GM20000 (cell line): ENCODE measurements at places on chromosomes 4 and X.

- peak; percentile 27 for DNase-seq
Observed at GRCh38 chr4:75289914-75290582, 224.2 kb downstream of the RCHY1 start.

DNA sequence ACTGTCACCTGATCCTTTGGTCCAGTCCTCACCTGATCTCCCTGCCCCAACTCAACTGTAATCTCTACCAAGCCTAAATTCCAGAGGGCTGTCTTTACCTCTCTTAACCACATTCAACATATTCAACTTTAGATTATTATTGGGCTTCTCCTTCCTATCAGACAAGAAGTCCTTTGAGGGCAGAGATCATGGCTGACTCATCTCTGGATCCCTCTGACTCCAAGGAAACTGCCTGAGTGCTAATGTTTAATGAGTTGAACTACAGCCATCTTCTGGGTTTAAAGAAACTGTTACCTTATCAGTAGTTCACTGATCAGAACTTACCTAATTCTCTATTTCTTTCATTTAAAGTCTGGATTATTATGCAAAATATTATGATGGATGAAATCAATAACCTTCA lies 135.7 kb downstream of the GPC3 start:
- no peak for DNase-seq

- DNase-seq = no peak
Observed at GRCh38 chrX:13258725-13259124, 61.1 kb downstream of the ATXN3L start.

DNA sequence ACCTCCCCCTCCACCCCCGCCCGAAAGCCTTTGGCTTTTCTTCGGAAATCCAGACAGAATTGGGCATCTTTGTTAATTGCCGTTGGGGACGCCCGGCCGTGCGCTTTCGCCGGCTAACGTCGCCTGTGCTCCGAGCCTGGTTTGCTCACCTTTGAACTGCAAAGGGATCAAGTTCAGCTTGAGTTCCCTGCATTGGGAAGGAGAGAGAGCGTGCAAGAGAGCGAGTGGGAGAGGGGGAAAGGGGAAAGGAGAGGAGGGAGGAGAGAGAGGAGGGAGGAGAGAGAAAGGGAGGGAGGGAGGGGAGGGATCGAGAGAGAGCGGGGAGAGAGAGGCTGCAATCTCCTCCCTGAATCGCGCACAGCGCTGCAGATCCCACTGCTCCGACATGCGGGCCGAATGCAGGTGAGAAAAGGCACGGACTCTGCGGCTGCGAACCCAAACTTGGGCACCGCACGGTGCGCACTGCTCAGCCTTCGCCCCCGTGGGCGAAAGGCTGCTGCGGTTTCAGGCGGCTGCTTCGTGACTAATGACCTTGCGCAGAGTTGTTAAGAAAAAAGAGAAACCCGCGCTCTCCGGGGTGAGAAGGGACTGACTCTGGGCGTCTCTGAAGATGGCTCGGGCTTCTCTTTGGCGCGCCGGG lies at the start of gene PCDH7:
Gene PCDH7 (plus strand): TSS at position 349 of the 640 bp plus-strand sequence. CDS start 1,054 bp downstream, outside the sequence.
- peak; percentile 25 for DNase-seq

GRCh38 chr4:170794525-170794924 lies 704.8 kb upstream of the AADAT start:
- no peak for DNase-seq

DNA sequence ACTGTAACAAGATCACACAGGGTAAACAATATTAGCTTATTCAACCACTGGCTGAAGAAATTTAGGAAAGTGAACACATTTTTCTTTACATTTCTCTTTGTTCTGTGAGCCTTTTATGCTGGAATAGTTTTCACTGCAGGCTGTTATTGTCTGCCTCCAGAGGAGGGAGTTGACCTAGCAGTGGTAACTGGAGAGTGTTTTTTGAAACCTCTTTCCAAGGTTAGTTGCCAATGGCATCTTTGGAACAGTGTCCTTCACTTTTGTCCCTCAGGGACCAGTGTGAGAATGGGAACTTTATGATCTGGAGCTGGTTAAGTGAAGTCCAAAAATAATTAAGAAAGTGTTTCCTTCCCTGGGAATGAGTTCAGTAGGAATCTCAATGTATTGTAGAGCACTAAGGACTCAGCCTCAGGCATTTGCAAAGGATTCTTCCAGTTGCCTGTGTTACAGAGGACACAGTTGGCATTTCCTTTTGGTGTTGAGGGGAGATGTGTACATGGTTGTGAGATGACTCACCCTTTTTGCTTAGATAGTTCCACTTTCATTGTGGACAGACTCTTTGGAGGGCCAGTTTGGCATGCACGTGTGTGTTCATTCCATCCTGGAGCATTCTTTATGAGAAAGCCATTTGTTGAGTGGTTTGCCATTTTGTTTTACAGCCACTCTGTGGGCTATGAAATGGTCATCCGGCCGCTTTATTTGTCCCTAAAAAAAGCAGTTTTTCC lies 61.3 kb downstream of the AR start:
- no peak for DNase-seq

- no peak for DNase-seq
Observed at GRCh38 chr4:142091085-142091513, 454.7 kb downstream of the IL15 start.

DNA sequence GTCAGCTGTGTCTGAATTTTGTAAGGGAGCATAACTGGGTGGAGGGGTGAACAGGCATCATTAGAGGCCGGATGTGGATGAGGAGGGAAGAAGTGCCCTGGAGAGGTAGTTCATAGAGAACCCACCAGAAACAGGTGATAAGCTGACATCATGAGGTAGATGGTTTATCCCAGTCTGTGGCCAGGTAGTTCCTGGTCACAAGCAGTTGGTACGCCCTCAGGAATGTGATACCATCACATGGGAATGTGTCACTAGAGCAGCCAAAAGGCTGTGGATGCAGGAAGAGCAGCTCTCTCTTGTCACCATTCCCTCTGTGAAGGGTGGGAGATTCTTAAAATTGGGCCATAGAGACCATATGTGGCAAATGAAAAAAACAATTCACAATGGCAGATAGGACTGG lies 21.9 kb downstream of the MSN start:
- DNase-seq = no peak

DNA sequence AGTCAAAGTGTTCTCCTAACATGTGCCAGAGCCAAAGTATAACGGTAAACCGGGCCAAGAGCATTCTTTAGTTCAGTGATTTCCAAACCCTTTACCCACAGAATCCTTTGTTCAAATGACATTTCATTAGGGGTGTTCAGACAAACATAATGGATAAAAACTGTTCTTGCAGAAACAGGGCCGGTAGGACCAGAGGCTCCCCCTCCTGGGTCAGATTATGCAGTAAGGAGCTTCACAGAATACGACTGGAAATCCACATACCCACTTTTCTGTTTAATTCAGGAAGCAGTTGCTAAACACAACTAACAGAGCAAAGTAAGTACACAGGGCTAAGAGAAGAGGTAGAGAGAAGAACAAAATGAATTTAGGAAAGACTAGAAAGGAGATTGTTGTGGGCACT lies 46.6 kb upstream of the TMEM184C start:
- DNase-seq = no peak

DNA sequence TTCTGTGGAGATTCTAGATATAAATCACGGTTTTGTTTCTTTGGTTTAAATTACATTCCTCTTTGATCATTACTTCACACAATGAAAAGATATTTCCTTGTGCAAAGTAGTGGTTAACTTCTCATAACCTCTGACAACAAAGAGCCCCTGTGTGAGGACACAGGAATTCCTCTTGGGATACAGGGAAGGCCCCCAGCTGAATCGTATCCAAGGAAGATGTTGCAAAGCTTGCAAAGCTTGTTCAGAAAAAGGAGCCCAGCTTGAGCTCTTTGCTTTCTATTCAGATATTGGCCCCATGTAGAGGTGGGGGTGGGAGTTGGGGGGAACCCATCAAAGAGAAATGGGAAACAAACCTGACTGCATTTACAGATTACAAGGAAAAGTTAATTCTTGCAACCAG lies 145.7 kb downstream of the RELL1 start:
- DNase-seq = no peak

- DNase-seq = no peak
Observed at GRCh38 chrX:15014281-15014680, 141.1 kb downstream of the MOSPD2 start.

GRCh38 chr4:108943976-108944591 lies 181.2 kb upstream of the ETNPPL start:
- DNase-seq = no peak

- DNase-seq = no peak
Observed at GRCh38 chr4:79236785-79237184, 89.1 kb downstream of the NAA11 start.

- no peak for DNase-seq
Observed at GRCh38 chr4:127240764-127241105, 392.0 kb upstream of the INTU start.

DNA sequence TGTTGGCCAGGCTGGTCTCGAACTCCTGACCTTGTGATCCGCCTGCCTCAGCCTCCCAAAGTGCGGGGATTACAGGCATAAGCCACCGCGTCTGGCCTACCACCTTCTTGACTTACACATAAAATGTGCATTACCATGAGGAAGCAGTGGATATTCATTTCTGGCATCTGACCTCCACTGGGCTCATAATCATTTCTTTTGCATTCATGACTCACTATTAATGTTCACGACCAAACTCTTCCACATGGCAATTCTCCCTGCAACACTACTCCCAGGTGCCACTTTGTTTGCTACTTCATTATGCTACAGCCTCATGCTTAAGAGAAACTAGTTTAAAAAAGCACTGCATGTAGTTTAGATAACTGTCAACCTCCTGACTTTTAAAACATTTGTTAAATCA lies 22.7 kb downstream of the RASGEF1B start:
- DNase-seq = no peak

DNA sequence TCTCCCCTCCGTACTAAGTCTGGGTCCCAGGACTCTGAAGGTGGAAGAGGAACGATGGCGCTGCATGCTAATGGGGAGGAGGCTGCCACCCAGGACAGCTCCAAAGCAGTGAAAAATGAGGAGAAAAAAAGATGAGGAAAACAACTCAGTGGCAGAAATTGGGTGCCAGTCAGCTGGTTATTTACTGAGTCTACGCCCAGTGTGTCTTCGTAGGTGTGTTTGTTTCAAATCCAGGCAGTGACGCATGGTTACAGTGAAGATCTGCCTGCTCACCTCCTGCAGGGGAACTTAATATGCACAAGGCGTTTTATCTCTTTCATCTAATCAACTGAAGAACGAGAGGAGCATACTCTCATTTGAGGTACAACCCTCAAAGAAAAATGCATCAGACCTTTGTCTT lies 70.9 kb upstream of the FBXW7 start:
- DNase-seq = no peak

GRCh38 chrX:105190252-105190853 lies 30.1 kb downstream of the TEX13A start:
- peak; percentile 7 for DNase-seq

GRCh38 chr4:164924670-164925238 lies 47.8 kb downstream of the APELA start:
- no peak for DNase-seq

GRCh38 chr4:154731756-154732155 lies 12.0 kb upstream of the LRAT start:
- DNase-seq = no peak

GRCh38 chr4:78621395-78621794 lies 69.8 kb downstream of the ANXA3 start:
- no peak for DNase-seq

GRCh38 chr4:144644368-144645101 lies 1.4 kb upstream of the HHIP start:
- DNase-seq = peak; percentile 17

- DNase-seq = no peak
Observed at GRCh38 chr4:122512430-122512829, 55.9 kb upstream of the IL2 start.

- DNase-seq = no peak
Observed at GRCh38 chr4:8587469-8588195, 4.9 kb upstream of the CPZ start.

- no peak for DNase-seq
Observed at GRCh38 chr4:73892966-73893365, 23.8 kb downstream of the CXCL1 start.

DNA sequence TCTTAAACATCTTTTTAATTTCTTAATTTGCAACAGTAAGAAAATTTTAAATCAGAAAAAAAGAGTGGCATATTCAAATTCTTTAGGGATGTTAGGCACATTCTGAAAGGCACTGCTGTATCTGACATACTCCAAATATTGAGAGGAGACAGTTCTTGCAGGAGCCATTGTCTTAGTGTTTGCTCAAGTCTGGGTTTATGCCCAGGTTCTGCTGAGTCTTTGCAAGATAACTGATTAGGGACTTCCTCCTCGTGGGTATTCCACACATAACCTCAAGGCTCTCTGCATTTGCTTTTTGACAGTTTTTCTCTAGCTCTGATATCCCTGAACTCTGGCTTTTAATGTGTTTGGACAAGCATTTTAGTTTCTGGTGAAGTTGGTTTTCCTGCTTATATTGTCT lies 52.6 kb downstream of the RPS3A start:
- DNase-seq = no peak

DNA sequence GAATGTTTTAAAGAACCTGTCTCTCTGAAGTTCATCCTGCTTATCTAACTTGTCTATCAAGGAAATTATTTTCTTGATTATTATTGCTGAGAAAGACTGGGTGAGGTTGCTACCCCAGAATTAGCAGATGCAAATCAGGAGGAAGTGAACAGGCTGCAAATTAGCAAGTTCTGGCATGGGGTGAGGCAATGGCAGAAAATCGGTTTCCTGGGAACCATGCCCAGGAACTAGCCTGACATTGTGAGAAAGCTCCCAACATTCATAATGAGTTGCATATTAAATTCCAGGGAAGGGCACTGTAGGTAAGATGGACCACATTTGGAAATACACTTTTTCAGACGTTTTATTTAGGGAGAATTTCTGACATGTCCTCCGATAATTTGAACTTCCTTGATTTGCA lies 11.6 kb downstream of the ARSF start:
- DNase-seq = no peak

DNA sequence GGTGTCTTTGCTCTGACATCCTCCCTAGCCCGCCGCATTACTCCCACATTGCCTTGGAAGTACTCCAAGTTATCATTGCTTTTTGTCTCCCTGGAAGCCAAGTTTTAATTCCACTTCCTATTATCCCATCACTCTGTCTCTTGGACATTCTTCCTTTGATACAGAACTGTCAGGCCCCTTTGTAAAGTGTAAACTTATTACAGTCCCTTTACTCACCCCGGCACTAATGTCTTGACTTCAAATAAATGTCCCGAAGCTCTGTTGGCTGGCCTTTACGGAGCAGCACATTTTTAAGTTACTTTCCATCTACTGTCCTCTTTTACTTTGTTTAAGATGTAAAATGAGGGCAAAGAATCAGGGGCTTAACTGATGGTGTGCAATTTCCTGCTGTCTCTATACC lies 223.5 kb upstream of the IGFBP7 start:
- no peak for DNase-seq
